ENCODE measurements at places on chromosomes 6 and 20. TPM values are rescaled to one million over a fixed set of nuclear protein-coding genes. Genes with fewer than 3 reads are reported as not detected.
A peak's percentile ranks its signal among the peaks of the same experiment; 100 is the strongest.

Gene SIRPB2
- total RNA-seq: 9.6 TPM

Gene WFDC8
- total RNA-seq: not detected

Gene MOXD1
- 9.4 TPM for total RNA-seq

Gene TTLL9
- not detected for total RNA-seq

Gene HLA-DPB1
- total RNA-seq: 44.0 TPM

- no peak for DNase-seq
Measured at GRCh38 chr6:18211338-18211737, 53.0 kb downstream of the DEK start.

GRCh38 chr20:36113566-36114250, 40.8 kb upstream of the EPB41L1 start:
- no peak for DNase-seq

DNA sequence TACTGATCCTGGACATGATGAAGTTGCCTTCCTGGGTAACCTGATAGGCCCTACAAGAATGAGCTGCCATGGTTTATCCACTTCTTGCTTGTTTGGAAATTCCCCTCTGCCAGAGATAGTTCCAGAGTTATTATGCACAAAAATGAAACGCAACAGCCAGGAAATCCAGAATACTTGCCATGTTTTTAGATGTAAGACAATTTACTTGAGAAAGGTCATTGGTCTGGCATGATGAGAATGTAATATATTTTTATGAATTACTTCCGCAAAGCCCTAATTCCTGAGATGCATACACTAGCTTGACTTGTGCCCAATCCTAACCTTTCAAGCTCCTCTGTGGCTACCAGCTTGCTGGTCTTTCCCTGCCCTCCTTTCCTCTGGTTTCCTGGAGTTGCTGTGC, 27.9 kb upstream of the NT5E start:
- DNase-seq: no peak

DNA sequence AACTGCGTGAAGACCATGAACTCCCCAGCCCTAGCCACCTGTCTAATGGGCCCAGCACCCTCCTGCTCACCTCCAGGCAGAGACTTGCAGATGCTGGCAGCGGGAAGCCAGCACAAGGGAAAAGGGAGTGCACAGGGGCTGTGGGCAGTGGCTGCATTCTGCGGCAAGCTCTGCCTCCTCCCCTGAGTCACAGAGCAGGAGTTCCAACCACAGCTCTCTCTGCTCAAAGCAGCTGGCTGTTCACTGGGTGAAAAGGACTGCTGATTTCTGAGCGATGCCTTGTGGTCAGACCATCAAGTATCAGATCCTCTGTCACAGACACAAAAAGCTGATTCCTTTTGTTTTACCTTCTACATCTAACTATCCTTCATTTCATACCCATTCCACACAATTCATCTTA, 10.5 kb downstream of the NKX2-2 start:
- no peak for DNase-seq

- DNase-seq: no peak
Measured at GRCh38 chr20:38723017-38723847, 1.1 kb upstream of the SLC32A1 start.

- DNase-seq: no peak
Measured at GRCh38 chr6:113052506-113052905, 705.4 kb downstream of the RFPL4B start.

GRCh38 chr6:62541502-62541901, 255.5 kb upstream of the KHDRBS2 start:
- no peak for DNase-seq

- no peak for DNase-seq
Measured at GRCh38 chr6:107982486-107982885, 24.5 kb upstream of the SEC63 start.

- no peak for DNase-seq
Measured at GRCh38 chr6:149046822-149047246, 270.7 kb upstream of the TAB2 start.

DNA sequence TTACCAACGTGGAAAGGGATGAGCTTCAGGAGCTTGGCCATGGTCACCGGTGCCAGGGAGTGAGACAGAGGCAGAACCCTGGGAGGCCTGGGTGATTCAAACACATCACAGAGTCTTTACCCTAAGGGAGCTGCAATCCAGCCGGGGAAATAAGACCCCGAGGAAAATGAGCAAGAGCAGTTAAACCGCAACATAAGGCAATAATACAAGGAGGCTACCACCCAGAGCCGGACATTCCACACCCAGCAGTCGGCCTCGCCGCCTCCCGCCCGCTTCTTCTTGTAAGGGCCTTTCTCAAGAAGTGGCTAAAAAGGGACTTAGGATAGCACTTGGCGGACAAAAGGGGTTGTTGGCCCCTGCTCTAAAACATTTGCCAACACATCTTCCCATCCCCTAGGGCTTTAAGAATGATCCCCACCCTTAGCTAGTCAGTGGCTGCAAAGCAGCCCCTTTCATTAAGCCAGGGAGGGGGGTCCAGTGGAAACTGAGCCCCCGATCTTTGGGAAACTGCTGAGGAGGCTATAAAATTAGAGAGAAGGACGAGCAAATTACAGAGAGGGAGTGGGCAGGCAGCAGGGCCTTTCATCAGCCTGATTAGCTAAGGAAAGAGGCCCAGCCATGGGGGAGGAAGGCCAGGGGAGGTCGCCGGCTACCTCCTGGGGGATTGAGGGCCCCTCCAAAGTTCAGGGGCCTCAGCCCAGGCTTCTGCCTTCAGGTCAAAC, 34.3 kb downstream of the SNX5 start:
- DNase-seq: no peak

GRCh38 chr6:152119831-152120230, 312.3 kb downstream of the ESR1 start:
- no peak for DNase-seq

DNA sequence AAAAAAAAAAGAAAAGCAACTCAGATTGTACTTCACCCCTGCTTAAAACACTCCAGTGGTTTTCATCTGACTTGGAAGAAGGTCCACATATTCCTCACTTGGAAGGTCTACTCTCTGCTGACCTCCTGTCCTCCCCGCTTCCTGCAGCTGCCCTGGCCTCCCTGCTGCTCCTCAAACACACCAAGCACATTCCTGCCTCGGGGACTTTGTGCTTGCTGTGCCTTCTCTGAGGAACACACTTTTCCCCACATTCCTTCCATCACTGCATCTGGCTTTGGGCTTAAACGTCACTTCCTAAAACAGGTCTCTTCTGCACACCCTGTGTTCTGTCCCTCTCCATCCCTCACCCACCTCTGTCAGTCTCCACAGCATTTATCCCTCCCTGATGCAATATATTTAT, 4.9 kb upstream of the PDYN start:
- DNase-seq: no peak

DNA sequence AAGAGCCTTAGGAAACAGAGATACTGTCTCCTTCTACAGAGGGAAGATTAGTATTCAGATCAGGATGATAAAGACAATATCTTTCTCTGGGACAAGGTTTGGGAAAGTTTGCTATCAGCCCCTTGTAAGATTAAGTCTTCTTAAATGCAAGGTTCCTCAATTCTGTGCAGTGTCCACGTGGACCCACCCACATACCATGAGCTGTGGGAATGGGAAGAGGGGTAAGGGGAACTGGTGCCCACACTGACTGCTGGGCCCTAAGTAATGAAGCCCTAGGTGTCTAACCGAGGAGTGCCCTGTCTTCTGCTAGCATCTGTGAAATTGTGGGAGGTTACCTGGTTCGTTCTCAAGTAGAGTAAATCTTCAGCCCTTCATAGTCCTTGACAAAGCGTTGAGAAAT, 5.8 kb upstream of the SSTR4 start:
- DNase-seq: no peak

GRCh38 chr6:168536196-168536595, 95.2 kb downstream of the SMOC2 start:
- no peak for DNase-seq

GRCh38 chr6:84568971-84569370, 195.4 kb downstream of the TBX18 start:
- no peak for DNase-seq

GRCh38 chr6:147700436-147701209, 192.1 kb downstream of the SAMD5 start:
- no peak for DNase-seq

DNA sequence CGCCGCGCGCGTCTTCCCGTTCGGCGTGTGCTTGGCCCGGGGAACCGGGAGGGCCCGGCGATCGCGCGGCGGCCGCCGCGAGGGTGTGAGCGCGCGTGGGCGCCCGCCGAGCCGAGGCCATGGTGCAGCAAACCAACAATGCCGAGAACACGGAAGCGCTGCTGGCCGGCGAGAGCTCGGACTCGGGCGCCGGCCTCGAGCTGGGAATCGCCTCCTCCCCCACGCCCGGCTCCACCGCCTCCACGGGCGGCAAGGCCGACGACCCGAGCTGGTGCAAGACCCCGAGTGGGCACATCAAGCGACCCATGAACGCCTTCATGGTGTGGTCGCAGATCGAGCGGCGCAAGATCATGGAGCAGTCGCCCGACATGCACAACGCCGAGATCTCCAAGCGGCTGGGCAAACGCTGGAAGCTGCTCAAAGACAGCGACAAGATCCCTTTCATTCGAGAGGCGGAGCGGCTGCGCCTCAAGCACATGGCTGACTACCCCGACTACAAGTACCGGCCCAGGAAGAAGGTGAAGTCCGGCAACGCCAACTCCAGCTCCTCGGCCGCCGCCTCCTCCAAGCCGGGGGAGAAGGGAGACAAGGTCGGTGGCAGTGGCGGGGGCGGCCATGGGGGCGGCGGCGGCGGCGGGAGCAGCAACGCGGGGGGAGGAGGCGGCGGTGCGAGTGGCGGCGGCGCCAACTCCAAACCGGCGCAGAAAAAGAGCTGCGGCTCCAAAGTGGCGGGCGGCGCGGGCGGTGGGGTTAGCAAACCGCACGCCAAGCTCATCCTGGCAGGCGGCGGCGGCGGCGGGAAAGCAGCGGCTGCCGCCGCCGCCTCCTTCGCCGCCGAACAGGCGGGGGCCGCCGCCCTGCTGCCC, 1.1 kb downstream of the SOX4 start:
- DNase-seq: peak; percentile 81

DNA sequence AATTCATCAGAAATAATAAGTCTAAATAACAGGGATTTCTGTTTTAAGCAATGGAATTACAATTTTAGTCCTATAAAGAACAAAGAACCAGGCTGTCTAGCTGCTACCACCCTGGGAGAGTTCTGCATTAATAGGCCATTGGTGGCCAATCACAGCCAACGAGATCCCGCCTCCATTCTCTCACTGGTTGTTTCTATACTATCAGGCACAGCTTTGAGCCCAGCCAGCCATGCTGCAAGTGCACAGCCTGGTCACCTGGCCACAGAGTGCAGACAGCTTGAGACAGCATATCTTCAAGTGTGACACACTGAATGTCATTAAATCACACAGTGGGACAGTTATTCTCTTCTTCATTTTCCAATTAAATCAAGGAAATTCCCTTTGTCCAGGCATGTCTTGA, 16.1 kb upstream of the RAB22A start:
- DNase-seq: no peak

All from sigmoid colon (tissue), 7 donors.